NCI-H345 (cell line): ENCODE measurements at places on chromosomes 2 and 18.
A peak's percentile ranks its signal among the peaks of the same experiment; 100 is the strongest.

DNA sequence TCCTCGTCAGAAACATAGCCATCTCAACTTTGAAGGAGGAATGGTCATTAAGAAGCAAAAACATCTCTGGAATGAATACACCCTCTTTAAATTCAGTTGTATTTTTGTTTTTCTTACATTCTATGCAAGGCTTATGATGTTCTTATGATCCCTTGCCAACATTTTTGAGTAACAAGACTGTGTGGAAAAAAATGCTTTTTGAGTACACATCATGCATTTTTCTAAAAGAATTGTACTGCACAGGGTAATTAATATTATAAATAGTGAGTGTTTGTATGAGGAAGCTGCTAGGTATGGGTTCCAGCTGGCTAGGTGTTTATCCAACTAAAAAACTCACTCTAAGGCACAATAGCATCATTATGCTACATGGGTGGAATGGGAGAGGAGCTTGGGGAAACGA, 59.0 kb upstream of the SPATS2L start:
- DNase-seq: no peak

- no peak for DNase-seq
These were observed 9.6 kb upstream of the ITPRIPL1 start for GRCh38 chr2:96315400-96316071.

DNA sequence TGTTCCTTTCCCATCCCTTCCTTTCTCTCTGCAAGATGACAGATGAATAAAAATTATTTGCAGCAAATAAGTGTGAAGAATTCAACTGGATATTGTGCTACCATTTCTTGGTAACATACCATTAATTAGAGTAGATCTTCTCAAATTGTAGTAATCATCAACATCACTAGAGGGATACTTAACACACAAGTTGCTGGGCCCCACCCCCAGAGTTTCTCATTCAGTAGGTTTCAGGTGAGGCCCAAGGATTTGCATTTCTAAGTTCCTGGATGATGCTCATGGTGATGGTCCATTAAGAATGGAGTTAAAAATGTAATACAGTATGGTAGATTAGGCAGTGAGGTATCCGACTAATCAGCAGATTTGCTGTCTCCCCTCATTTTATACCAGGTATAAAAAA, 594.0 kb downstream of the ERBB4 start:
- DNase-seq: no peak

DNA sequence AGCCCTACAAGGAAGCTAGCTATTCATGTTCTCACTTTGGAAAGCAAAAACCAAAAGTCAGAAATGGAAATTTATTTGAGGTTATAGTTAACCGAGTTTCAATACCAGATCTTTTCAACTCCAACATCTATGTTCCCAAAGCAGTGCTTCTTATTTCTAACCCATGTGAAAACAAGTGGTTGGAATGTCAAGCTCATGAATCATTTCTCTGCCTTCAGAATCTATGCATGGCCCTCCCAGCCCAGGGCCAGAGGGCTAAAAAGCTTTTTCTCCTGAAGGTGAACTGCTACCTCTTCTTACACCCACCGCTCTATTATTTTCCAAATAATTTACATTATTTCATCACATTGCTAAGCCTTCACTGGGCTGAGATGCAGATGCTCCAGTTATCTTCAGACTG, 158.4 kb downstream of the SP3 start:
- DNase-seq: no peak

GRCh38 chr2:157404363-157404762, 39.5 kb downstream of the CYTIP start:
- no peak for DNase-seq

DNA sequence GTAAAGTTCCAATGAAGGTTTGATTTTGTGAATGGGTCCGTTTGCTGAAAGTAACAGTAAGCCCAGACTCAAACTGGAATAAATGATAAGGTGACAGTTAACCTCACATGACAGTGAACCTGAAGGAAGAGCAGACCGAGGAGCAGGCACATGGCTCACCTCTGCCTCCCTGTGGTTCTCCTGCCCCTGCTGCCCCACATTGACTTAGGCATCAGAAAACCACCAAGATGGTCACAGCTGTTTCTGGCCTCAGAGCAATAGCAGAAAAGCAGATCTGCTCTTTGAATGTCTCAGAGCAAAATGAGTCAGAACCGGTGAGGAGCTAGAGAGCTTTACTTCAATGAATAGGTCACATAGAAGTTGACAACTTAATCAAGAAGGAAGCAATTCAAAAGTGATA, 487.6 kb downstream of the METTL4 start:
- no peak for DNase-seq

DNA sequence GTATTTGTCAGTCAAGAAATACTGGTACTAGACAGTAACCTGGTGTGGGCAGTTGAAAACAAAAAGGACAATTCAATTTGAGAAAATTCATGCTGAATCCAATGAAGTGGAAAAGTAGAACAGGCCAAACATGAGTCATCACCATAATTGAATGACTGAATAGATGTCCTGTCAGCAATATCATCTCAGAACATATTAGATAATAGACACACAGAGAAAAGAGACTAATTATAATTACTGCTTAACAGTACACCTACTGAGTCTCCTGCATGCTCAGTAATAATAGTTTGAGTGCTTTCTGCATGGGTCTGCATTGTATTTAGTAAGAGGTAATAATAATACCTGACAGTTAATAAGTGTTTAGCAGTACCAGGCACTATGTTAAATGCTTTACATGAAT, 138.6 kb upstream of the ZC3H15 start:
- DNase-seq: no peak

GRCh38 chr2:3125761-3126130, 251.9 kb downstream of the EIPR1 start:
- DNase-seq: no peak

GRCh38 chr2:105450471-105450870, 51.6 kb upstream of the FHL2 start:
- no peak for DNase-seq

DNA sequence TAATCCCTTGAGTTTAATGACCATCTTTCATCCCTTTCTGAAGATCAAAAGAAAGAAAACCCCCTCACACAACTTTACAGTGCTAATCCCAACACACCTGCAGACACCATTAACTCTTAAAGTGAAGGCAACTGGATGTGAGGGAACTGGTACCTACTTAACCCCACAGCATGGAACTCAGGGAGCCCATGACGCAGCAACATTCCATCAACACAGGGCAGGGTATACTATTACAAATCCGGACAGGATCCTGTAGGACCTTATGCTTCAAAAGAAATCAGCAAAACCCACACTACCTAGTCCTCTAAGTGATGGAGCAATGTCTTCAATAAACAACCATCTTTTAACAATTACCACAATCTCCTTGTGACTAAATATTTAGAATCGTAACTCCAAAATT, 78.6 kb downstream of the FARSB start:
- no peak for DNase-seq

DNA sequence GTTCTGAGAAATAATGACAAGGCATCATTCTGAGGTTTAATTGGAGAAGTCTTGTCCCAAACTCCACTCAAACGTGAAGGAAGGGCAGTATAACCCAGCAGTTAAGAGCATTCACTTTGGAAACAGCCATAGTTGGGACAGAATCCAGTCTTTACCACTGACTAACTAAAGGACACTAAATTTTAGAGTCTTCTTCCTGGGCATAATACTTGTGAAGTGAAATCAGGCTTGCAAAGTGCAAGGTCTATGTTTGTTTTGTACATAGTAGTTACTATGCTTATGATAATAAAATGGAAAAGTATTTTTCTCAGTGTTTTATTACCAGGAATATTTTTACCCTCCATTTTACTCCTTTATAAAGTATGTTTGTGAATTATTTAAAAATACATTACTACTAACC, 748.2 kb upstream of the ID2 start:
- no peak for DNase-seq

GRCh38 chr2:38386377-38386776, 9.3 kb upstream of the ATL2 start:
- DNase-seq: no peak

DNA sequence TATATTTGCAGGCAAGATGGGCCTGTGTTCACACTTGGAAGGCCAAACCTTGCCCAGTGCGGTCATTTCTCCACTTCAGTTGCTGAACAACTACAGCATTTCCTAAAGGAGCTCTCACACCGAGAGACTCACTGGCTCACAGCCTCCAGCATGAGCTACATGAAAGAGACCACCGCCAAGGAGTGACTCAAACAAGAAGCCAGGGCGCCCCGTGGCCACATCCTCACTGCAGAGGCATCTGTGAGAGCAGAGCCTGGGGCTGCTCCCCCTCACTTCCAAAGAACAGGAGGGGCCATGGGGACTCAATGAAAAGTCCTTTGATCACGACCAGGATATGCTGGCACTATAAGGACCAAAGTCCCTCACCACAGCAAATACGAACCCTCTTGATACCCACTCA, 50.0 kb downstream of the TMEM163 start:
- DNase-seq: no peak

- no peak for DNase-seq
These were observed 64.0 kb downstream of the INPP4A start for GRCh38 chr2:98508709-98509066.

- DNase-seq: no peak
These were observed 2.6 kb upstream of the HOXD13 start for GRCh38 chr2:176089843-176090395.

DNA sequence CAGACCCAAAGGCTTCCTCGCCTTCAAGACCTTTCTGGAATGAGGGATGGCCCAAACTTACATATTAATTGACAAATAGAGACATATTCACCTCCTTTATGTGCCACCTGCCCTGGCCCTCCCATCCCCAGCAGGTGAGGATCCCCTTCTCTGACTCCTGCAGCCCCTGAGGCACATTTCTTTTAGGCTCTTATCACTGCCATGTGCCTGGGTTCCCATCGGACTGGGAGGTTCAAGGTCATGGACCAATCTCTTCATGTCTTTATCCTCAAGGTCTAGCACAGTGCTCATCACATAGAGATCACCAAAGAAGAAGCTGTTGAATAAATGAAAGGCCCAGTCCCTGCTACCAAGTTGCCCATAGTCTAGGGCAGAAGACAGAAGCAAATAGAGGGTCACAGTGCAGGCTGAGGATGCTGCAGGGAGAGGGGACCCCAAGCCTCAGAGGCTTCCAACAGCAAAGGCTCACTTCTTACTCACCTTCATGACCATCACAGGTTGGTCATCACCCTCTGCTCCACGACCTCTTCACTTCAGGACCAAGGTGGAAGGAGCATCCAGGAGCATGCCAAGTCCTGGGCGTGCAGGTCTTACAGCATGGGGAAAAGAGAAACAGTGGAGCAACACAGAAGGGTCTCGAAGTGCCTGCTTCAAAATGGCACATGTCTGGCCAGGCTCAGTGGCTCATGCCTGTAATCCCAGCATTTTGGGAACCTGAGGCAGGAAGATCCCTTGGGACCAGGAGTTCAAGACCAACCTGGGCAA, 193.9 kb downstream of the SMAD2 start:
- DNase-seq: no peak

GRCh38 chr2:3272761-3273160, 104.9 kb downstream of the EIPR1 start:
- no peak for DNase-seq

DNA sequence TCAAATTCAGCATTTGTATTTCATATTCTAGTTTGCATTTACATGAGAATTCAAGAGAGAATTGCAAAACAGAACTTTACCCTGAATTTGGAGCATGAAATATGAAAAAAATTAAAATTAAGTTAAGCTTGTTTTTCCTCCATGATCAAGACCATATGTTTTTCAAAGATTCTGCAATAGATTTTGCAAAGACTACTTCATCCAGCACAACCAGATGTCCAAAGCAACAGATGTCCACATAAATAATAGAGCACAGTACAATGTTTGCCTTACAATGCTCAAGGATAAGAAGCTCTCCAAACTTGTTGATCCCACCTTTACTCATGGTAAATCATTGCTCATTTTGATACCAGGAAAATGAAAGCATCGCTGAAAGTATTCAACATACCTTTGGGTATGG, 25.6 kb downstream of the FAP start:
- DNase-seq: no peak

- DNase-seq: no peak
These were observed 1231.7 kb upstream of the ZEB2 start for GRCh38 chr2:145751629-145752028.

- DNase-seq: no peak
These were observed 455.9 kb upstream of the HS6ST1 start for GRCh38 chr2:128774320-128775216.

DNA sequence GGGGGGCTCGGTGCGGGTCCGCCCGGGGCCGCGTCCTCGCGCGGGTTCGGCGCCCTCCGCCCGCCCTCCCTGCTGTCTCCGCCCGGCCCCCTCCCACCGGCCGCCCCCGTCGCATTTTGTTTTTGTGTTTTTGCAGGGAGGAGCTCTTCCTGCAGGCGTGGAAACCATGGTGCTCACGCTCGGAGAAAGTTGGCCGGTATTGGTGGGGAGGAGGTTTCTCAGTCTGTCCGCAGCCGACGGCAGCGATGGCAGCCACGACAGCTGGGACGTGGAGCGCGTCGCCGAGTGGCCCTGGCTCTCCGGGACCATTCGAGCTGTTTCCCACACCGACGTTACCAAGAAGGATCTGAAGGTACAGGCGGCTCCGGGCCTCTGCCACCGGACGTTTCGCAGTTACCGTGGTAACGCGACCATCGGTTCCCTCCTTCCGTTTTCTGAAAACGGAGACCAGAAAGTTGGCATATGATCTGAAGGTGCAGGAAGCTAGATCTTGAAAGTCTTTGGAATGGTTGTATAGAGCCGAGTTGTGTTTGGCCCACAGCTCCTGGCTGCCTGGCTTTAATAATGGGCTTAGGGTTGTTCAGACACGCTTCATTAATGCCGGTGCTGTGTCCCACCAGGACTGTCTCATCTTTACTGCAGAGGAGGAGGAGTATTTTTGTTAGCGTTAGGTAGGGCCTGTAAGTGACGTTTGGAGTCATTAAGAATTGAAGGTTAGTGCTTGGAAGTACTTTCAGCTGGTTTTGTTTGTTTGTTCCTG, 891 bp downstream of the KDM3A start:
- peak; percentile 52 for DNase-seq

DNA sequence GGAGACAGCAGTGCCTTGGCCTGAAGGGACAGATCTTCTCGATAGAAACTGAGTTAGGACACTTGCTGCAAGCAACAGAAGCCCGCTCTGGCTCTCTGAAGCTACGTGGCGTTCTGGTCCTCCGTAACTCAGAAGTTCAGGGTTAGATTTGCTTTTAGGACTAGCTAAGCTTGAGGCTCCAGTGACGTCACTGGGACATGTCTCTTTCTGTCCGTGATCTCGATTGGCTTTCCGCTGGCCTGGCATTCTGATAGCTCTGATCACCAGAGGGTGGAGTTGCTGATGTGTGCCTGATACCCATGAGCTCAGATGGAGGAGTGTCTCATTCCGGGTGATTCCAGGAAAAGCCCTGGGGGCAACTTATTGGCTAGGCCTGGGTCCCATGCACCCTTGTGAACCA, 75.0 kb downstream of the GLI2 start:
- DNase-seq: no peak
